ENCODE measurements at places on chromosomes 2 and 18.

DNA sequence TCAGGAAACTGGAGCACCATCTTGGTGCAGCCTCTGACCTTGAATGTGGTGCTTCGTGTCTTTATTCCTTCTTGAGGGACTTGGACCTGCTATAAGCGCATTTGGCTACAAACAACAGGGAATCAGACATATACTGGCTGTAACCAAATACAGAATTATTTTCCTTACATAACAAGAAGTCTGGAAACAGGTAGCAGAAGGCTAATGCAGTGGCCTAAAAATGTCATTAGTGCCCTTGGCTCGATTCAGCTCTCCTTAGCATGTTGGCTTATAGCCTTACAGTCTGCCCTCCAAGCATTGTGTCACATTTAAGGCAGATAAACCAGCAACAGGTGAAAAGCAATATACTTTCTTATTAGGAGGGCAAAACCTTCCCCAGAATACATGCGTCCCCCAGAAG lies 655.4 kb downstream of the XIRP2 start:
- DNase-seq = no peak

GRCh38 chr2:8036366-8036765 lies 645.5 kb upstream of the ID2 start:
- DNase-seq = no peak

- no peak for DNase-seq
Measured at GRCh38 chr2:131036696-131037397, 56.4 kb downstream of the FAM168B start.

GRCh38 chr2:162058973-162059668 lies 14.9 kb downstream of the DPP4 start:
- no peak for DNase-seq

DNA sequence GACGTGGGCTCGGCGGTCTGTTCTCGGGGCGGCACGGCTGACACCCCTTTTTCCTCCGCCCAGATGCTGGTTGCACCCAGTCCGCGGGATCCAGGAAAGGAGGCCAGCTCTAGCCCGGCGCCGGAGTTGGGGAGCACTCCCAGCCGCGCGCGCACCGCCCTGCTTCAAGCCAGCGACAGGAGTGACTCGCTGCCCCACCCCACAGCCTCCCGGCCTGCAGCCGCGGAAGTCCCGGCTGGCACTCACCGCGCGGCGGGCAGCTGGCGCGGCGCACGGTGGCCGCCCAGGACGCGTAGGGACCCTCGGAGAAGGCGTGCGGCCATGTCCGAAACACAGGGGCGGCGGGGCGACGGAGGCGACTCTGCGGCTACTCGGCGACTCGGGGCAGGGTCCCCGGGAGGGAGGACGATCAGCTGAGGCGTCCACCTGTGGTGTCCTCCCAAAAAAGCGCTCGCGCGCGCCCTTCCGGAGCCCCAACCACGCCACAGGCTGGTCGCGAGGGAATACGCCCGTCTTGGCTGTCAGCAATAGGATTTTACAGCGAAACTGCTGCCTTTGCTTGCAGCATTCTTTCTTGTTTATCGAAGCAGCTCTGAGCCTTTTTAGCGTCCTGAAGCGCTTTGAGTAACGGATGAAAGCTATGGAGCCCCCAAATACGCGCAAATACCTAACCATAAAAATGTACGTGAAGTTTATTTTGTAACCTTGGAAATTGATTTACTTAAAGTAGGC lies at the start of gene ACADL:
Gene ACADL, minus strand, starts transcription at position 507 of the 732 bp plus-strand sequence. Its CDS starts 184 bp downstream, at position 323.
- peak; percentile 89 for DNase-seq

DNA sequence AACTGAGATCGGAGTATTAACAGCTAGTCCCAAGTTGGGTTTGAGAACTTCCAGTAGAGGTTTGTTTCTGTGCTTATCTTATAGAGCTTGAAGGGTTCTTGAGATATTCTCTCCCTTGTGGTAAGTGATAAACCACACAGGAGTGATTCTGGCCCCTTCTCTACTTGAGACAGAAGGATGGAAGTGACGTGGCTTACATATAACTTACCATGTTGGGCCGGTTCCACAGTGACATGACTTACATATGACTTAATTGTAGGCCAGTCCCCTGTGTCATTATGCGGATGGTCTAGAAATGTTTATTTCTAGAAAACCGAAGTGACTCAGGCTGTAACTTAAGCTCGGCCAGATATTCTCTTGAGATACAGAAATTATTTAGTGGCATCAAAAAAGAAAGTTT lies 62.7 kb downstream of the TRAPPC12 start:
- DNase-seq = no peak

DNA sequence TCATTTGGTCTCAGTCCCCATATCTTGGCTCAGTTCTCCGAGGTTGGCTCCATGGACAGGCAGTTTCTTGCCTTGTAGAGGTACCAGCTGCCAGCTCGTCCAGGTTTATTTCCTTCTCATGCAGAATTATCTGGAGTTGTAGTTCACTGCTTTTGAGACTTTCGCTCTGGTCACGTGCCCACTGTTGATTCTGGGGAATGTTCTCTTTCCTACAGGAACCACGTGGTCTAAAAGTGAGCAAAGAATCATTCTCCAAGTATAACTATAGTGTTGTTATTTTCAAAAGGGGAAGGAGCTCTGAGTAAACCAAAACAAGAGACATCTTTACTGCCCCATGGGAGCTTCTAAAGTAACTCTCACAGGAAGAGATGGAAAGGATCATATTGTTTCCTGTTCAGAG lies 41.2 kb upstream of the RAB27B start:
- no peak for DNase-seq

DNA sequence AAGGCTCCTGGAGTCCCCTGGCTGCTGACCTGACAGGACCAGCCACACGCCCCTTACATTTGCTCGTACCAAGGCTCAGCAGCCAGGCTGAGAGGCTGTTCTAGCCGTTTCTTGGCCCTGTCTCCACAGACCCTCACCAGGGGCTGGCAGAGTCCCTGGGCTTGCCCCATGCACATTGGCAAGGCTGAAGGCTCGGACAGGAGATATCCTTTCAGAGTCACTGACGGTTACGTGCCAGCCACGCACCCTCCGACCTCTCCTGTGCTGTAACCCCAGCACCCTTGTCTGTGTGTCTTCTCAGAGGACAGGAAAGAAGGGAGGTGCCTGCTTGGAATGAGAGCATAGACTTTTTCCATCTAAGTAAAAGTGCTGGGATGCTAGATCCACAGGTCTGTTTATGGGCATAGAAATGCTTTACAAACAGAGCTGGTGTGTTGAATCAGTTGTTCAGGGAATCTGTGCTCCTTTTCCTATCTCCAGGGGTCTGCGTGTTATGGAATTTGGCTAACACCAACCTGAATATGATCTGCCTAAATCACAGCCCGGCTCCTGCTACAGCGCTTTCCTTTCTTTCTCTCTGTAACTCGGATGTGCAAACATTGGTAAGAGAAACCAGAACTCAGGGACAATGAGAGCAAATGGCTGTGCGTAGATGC lies 41.0 kb downstream of the COPS8 start:
- DNase-seq = no peak

- DNase-seq = no peak
Measured at GRCh38 chr2:69173706-69174105, 160.7 kb downstream of the ANTXR1 start.

- DNase-seq = no peak
Measured at GRCh38 chr2:191126386-191127085, 24.3 kb downstream of the STAT4 start.

GRCh38 chr2:75547345-75548035 lies 13.2 kb downstream of the EVA1A start:
- no peak for DNase-seq

GRCh38 chr2:36881816-36882215 lies 84.5 kb downstream of the STRN start:
- DNase-seq = no peak

GRCh38 chr2:221517696-221518151 lies 54.4 kb downstream of the EPHA4 start:
- DNase-seq = no peak

DNA sequence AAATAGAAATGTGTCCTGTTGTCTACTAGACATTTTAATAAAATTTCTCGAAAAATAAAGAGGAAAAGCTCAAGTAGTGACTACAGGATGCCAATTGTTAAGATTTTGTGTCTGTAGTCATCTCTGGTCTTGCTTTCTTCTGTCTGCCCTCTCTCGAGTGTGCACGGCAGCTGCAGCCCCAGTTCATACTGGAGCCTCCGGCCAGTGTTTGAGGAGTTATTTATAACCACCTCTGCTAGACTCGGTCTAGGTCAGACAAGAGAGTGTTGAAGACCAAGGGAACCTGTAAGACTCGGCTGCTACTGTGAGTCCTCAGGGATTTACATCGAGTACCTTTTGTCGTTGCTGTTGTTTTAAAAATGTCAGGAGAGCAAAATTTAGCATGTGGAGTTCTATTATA lies 810.1 kb upstream of the POU3F3 start:
- DNase-seq = no peak

- no peak for DNase-seq
Measured at GRCh38 chr2:236101311-236101950, 66.8 kb downstream of the GBX2 start.

- DNase-seq = no peak
Measured at GRCh38 chr2:10494351-10495066, 46.4 kb upstream of the ODC1 start.

DNA sequence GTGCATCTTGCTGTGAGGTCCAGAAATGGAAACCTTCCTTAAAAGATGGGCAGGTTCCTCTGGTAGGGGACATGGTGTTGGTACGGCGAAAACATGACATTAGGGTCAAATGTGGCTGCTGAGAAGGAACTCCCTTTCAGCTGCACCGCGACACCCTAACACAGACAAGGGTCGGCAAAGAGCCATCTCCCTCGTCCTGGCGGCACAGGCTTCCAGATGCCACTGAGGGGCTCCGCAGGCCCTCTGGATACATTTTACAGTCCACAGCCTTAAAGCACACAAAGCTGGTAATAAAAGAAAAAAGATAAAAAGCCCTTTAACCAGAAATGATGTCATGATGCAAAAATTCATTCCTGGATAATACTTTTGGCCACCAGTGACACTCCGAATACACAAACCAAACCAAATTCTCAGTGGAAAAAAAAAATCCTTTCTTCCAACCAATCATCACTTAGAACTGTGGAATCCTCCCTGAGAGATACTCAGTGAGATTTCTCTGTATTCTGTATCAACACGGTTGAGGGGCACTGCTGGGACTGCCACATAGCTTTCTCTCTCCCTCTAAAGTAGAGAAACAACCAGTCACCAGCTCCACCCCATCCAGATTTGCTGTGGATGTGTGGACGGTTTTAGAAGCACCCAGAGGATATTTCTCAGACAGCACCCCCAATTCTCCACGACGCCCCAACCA lies 174.8 kb downstream of the HDAC4 start:
- no peak for DNase-seq

- DNase-seq = no peak
Measured at GRCh38 chr2:82591718-82592117, 1867.4 kb downstream of the SUCLG1 start.

DNA sequence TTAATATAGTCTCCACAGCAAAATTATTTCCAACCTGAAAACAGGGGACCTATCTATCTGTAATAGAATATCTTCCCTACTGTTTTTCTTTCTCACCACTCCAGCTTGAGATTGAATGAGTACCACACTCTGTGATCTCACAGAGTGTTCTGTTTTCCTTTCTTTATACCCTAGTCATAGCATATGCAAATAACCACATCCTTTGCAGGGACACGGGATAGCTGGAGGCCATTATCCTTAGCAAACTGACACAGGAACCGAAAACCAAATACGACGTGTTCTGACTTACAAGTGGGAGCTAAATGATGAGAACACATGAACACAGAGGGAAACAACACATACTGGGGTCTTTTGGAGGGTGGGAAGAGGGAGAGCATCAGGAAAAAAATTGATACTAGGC lies 224.7 kb downstream of the SLC8A1 start:
- no peak for DNase-seq

GRCh38 chr2:31710121-31710520 lies 129.4 kb upstream of the SRD5A2 start:
- DNase-seq = no peak

GRCh38 chr18:10977042-10977441 lies 172.3 kb downstream of the PIEZO2 start:
- no peak for DNase-seq

DNA sequence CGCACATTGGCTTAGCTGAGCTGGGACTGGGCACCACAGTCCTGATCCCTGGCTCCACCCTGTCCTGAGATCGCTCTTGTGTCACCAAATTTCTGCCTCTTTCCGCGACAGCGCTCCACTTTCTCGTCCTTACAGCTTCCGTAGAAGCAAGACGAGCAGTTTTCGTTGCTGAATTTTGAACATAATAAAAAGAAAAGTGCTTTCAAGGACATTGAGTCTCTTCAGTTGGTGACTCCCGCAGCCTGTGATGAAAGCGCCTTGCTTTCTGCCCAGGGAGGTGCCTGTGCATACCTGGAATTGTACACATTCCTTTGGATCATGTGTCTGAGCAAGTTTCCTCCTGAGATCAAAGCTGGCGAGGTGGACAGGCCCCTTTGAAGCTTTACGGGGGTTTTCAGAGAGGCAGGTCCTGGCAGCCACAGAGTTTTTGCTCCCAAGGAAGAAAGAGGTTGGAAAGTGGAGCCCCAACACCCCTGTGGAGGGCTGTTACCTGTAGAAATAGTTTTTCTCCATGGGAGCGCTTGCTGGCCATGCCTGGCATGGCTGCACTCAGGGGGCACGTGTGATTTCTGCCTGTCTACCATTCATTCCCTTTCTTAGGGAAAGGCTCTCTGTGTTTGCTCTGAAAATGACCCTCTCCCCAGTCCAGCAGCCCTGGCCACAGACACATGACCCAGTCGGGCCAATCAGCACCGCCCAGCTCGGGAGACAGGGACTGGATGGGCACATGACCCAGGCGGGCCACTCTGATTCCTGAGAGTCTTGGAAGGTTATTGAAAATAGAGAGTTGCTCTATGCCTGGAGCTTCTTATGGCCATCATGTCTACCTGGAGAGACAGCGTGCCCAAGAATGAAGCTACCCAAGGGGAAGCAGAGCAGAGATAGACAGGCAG lies 115.6 kb upstream of the OTOS start:
- DNase-seq = peak; percentile 9

DNA sequence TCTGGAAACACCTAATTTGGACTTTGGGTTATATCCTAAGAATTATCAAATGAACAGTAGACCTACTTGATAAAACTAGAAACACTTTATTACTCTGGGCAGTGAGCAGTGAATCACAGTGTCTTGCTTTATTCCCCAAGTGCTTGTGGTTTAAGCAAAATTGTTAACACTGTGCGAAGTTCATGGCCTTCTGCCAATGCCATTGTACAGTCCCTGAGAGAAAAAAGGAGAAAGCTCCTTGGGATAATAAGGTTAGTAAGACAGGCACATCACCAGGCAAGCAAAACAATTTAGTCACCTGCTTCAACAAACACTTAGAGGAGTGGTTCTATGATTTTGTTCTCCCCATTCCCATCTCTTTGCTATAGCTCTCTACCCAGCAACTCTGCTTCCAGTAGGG lies 39.8 kb downstream of the ADCYAP1 start:
- DNase-seq = no peak

GRCh38 chr18:45312555-45313126 lies 302.6 kb upstream of the SLC14A2 start:
- no peak for DNase-seq

GRCh38 chr2:234555616-234556249 lies 58.9 kb upstream of the ARL4C start:
- peak; percentile 33 for DNase-seq

DNA sequence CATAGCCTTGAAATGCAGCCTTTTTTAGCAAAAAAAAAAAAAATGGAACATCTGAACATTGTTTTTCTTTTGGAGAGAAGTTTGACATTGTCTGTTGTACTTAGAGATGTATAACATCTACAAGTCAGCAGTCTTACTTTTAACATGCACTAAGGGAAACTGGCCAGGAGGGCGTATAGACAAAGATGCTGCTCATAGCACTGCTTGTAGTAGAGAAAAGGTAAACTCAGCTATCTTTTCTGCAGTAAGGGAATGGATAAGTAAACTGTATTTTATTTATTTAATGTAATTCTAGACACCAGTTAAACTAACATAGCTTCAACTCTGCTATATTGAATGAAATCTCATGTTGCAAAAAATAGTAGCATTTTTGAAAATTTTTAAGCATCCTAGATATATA lies 489.6 kb downstream of the PTPRM start:
- no peak for DNase-seq
